Thoracic aorta endothelial cell (primary cell): ENCODE measurements at places on chromosomes 3 and 15. TPM values are rescaled to one million over a fixed set of nuclear protein-coding genes. Genes with fewer than 3 reads are reported as not detected.

The CCR8 gene
- total RNA-seq, result not detected in 2 replicates

The EFCAB12 gene
- total RNA-seq, result under 0.01 and 0.07 TPM in 2 replicates

The SEMA3G gene
- 4.0 and 9.8 TPM in 2 replicates for total RNA-seq

The GYG1 gene
- 50.9 and 51.3 TPM in 2 replicates for total RNA-seq

The FRMD5 gene
- 9.2 and 25.8 TPM in 2 replicates for total RNA-seq

The PAQR5 gene
- total RNA-seq, result 0.14 TPM in 1 of 2 replicates, not detected in the other

The SPATA12 gene
- 0.07 and 0.13 TPM in 2 replicates for total RNA-seq

The KBTBD8 gene
- total RNA-seq, result 4.1 and 6.0 TPM in 2 replicates

The P2RY13 gene
- total RNA-seq, result not detected in 2 replicates

The HHATL gene
- total RNA-seq, result not detected in 2 replicates

The CPNE9 gene
- not detected in 2 replicates for total RNA-seq

The CHST13 gene
- total RNA-seq, result not detected in 2 replicates

The KCNH8 gene
- under 0.01 TPM in 1 of 2 replicates, not detected in the other for total RNA-seq

The HACD2 gene
- 34.4 and 47.3 TPM in 2 replicates for total RNA-seq

The SST gene
- not detected in 2 replicates for total RNA-seq

The IL12A gene
- total RNA-seq, result 0.65 and 0.80 TPM in 2 replicates

The PAK6 gene
- not detected in 2 replicates for total RNA-seq

The DZIP1L gene
- total RNA-seq, result 13.8 and 23.6 TPM in 2 replicates

The TGM5 gene
- not detected in 2 replicates for total RNA-seq

The QRICH1 gene
- total RNA-seq, result 137 and 168 TPM in 2 replicates

The USP50 gene
- total RNA-seq, result 0.14 and 0.40 TPM in 2 replicates

The NPAP1 gene
- not detected in 2 replicates for total RNA-seq

The TTLL13 gene
- total RNA-seq, result not detected in 2 replicates

The FBXO22 gene
- total RNA-seq, result 63.0 and 67.0 TPM in 2 replicates

The ULK4 gene
- total RNA-seq, result 20.0 and 27.4 TPM in 2 replicates

The ACKR2 gene
- total RNA-seq, result 0.07 TPM in 1 of 2 replicates, not detected in the other

The DAZL gene
- total RNA-seq, result not detected in 2 replicates

The SLC28A1 gene
- not detected in 2 replicates for total RNA-seq

The C3orf70 gene
- 2.9 and 5.2 TPM in 2 replicates for total RNA-seq

The MAGEF1 gene
- total RNA-seq, result 7.4 and 9.3 TPM in 2 replicates

The PIF1 gene
- 19.4 and 24.7 TPM in 2 replicates for total RNA-seq

The SNTN gene
- not detected in 2 replicates for total RNA-seq

The SNX22 gene
- total RNA-seq, result 0.65 and 1.5 TPM in 2 replicates

The KCNMB3 gene
- total RNA-seq, result 1.5 and 1.6 TPM in 2 replicates

The EPHB3 gene
- total RNA-seq, result 0.07 TPM in 1 of 2 replicates, not detected in the other

The ZIC1 gene
- 1.7 TPM in 1 of 2 replicates, not detected in the other for total RNA-seq

The BBX gene
- total RNA-seq, result 86.2 and 108 TPM in 2 replicates

The ACP3 gene
- total RNA-seq, result 0.13 TPM in 1 of 2 replicates, not detected in the other

The SERINC4 gene
- not detected in 2 replicates for total RNA-seq

The ZBBX gene
- total RNA-seq, result 0.07 TPM in 1 of 2 replicates, not detected in the other

The LNP1 gene
- 2.2 and 2.9 TPM in 2 replicates for total RNA-seq

The GOLGA8G gene
- not detected in 2 replicates for total RNA-seq

The LRTM1 gene
- total RNA-seq, result not detected in 2 replicates

The IL16 gene
- total RNA-seq, result 0.22 and 0.93 TPM in 2 replicates

The HHLA2 gene
- total RNA-seq, result not detected in 2 replicates

The GABRB3 gene
- total RNA-seq, result 0.40 and 0.57 TPM in 2 replicates

The C3orf22 gene
- not detected in 2 replicates for total RNA-seq

The C3orf52 gene
- total RNA-seq, result 8.0 and 9.5 TPM in 2 replicates

The BOC gene
- total RNA-seq, result 0.40 and 0.86 TPM in 2 replicates

The MNS1 gene
- 1.4 and 1.6 TPM in 2 replicates for total RNA-seq

The STAC gene
- not detected in 2 replicates for total RNA-seq

The TMEM45A gene
- total RNA-seq, result 4.6 and 6.4 TPM in 2 replicates

The STRA6 gene
- total RNA-seq, result not detected in 2 replicates

The CX3CR1 gene
- not detected in 2 replicates for total RNA-seq
